ENCODE measurements at places on chromosomes 2 and 18.

DNA sequence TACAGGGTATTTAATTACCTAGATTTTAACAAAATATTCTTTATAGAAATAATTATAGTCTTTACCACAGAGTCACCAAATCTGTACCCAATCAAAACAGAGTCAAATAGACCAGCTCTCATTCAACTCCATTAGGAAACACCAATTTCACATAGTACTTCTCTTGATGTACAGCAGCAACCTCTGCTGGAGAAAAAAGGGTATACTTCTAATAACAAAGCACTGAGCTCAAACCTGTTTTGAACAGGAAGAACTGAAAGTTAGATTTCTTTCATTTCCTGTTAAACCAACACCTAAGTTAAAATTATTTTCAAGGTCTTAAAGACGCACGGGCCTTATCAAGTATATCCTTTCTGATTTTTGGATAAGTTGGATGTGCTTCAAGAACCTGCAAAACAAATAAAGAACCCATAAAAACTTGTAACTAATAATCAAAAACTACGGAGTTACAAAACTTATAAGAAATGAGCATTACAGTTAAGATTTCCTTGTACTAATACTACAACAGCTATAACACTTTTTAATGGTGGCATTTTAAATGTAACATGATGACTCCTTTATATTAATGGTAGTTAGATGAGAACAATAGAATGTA is 79.0 kb downstream of the TTC21B start:
- DNase-seq: no peak

DNA sequence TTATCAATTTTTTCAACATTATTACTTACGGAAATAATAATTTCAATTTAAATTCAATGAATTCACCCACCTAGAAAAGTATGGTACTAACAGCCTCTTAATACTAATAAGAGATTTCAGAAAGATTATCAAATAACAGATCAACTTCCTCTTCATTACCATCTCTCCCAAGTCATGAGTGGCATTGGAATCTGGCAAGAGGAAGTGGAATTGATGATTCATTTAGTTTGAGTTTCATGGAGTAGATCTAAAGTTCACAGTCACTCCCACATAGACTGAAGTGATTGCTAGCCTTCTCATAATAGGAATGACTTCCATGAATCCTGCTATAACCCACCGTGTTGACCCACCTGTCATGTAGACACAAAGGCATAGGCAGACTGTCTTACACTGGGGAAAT is 77.7 kb upstream of the WDR75 start:
- DNase-seq: no peak

GRCh38 chr2:16649353-16650286 is 16.0 kb downstream of the CYRIA start:
- DNase-seq: no peak

DNA sequence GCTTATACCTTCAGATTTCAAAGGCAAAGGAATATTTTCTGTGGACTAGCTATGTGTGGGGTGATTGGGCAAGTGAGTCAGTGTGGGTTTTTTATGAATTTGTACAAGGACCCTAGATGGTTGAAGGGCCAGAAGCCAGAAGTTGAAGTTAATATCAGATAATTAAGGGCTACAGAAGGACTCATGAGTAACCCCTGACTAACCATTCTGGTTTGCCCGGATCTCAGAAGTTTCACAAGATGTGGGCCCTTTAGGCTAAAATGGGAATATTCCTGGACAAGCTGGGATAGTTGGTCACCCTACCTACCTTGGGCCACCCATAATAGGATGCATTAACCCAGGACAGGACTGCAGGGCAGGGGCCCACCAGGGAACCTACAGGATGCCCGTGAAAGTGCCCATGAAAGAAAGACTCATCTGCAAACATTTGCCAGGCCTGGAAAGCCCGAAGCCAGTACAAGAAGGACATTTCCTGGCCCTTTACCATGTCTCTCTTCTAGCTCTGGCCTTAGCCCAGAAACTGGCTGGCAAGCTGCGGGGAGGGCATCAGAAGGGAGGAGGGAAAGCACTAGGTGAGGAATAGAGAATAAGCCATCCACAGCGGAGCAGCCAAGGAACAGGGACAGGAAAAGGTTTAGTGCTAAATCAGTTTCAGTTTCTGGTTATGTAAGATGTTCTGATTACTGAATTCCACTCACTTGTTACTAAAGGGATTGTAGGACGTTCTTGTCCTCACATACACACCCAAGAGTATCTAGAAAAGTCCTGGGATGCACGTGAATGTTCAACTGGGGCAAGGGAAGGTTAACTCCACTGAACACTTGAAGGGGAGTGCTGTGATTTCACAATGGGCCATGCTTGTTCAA is 33.6 kb downstream of the GCG start:
- DNase-seq: no peak

DNA sequence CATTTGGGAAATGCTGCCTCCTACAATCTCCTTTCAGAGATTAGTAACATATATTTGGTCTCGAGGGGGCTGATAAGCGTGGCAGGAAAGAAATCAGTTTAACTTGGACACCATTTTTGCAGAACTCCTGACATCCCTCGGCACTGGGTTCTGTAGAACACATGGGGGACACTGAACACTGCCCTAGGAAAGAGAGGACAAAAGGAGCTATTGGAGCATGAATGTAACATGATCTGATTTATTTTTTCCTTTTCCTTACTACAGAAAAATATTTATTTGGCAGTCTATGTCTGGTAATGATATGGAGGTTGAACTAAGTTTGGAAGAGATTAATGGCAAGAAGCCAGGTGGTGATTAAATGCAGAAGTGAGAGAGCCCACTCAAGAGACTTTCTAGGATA is 153.8 kb downstream of the AFF3 start:
- no peak for DNase-seq

- no peak for DNase-seq
Observed at GRCh38 chr2:189865826-189866225, 81.6 kb downstream of the PMS1 start.

DNA sequence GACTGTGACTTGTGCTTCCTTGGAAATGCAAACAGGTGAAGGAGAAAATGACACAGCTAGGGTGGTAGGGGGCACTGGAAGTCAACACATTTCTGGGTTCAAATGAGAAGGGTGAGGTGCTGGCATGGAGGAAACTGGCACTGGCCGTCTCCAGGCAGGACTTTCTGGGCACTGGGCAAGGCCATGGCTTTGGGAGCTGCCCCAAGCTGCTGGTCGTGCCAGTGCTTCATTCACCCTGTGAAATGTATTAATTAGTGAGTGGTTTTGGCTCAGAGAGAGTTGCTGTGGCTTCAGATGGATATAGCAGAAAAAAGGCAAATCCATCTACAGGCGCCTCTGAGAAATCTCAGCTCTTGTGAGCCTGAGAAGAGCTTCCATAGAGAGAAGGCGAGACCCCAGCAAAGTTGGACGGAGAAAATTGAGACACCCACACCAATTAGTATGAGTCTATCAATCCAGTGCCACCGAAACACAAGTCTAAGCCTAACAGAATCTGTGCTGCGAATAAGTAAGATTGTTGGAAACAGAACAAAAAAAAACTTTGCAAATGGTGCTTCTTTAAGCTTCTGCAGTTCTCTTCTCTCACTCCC is 202.1 kb upstream of the TNP1 start:
- DNase-seq: no peak

DNA sequence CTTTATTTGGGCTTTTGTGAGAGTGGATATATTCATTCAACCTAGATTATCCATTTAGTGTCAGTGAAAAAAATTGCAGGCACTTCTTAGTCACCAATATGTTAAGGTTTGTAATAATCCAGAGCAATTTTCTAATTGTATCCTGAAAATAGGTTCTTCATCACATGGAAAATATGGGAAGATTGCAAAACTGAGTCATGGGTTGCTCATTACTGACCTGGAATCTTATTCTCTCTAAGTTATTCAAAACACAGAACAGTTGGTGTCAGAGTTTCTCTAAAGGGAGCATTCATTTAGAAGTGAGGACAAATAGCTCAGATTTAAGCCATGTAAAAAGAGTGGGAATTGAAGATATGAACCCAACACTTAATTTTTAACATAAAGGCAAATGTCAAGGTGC is 181.3 kb downstream of the IKZF2 start:
- DNase-seq: no peak

DNA sequence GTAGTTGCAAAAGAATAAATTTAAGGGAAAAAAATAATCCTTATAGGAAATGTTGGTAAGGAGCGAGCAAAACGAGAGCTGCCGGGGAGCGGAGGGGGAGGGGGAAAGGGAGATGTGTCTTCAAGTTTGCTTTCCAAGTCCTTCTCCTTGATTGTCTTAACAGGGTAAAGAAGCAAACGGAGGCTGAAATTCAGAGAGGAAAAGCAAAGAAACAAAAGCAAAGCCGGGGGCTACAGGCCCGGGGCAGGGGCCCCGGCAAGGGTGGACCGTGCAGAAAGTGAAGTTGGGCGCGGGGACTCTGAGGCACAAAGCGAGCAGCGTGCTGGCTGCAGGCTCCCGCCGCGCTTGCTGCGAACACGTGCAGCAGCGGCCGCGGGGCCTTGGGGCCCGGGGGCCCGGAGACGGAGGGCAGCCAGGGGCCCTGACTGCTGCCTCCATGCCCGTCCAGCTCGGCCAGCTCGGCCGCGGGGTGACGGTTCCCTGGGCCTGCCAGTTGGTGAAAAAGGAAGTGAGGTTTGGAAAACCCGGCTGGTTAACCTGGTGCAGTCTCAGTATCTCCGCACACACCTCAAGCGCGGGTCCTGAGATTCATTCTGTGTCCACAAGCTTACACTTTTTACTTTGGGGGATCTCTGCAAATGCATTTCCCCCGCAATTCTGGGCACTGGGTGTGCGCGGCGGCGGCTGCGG is 4.1 kb downstream of the BCL11A start:
- DNase-seq: no peak

GRCh38 chr2:39991298-39991697 is 212.2 kb upstream of the THUMPD2 start:
- no peak for DNase-seq

GRCh38 chr2:40450066-40450795 is 1.7 kb downstream of the SLC8A1 start:
- no peak for DNase-seq
